ENCODE measurements at places on chromosomes 16 and 17.

DNA sequence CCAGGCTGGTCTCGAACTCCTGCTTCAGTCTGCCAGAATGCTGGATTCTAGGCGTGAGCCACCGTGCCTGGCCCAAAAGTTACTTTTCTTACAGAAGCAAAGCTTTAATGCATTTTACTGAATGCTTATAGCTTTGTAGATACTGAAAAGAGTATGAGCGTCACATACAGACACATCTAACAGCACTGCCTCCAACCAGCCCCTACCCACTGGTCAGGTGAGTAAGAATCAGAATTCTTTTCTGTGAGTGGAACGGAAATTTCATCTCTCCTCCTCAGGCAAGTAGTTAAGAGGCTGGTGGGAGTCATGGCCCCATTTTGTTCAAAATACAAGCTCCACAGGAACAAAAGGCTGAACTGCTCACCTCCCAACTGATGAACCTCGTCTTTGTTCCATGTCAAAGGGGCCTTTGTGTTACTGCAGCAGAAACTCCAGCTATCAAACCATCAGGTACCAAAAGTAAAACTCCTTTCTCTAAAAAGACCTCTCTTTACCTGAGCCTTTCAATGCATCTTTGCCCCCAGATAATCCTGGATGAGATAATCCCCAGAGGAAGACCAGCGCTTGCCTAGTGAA, 92.4 kb upstream of the RPH3AL start:
- no peak for DNase-seq

- no peak for DNase-seq
These were observed 2.3 kb downstream of the VKORC1 start for GRCh38 chr16:31092330-31092729.

DNA sequence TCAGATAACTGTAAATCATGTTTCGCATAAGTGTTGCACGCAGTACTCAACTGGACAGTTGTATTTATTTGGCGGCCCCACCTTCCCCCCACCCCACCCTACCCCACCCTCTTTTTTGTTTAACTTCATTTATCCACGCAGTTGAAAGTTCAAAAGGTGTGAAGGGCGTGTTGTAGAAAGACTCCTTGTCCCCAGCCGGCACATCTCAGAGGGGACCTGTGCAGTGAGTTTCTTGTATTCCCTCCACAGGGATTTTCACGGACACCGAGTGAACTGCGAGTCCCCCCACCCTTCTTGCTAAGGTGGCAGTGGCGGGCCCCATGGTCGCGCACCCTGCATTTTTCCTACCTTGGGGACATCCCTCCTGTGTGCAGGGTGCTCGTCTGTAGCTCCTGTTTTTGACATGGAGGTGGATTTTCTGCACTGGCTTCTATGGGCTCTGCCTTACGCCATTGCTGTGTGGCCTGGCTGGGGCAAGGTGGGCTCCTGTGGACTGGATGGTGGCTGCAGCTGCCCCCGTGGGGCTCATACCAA, 36.2 kb downstream of the ADCY7 start:
- DNase-seq, result no peak

GRCh38 chr17:43176119-43176570, 5.1 kb downstream of the NBR1 start:
- no peak for DNase-seq

- no peak for DNase-seq
These were observed 9.8 kb downstream of the SLC12A3 start for GRCh38 chr16:56874800-56875199.

DNA sequence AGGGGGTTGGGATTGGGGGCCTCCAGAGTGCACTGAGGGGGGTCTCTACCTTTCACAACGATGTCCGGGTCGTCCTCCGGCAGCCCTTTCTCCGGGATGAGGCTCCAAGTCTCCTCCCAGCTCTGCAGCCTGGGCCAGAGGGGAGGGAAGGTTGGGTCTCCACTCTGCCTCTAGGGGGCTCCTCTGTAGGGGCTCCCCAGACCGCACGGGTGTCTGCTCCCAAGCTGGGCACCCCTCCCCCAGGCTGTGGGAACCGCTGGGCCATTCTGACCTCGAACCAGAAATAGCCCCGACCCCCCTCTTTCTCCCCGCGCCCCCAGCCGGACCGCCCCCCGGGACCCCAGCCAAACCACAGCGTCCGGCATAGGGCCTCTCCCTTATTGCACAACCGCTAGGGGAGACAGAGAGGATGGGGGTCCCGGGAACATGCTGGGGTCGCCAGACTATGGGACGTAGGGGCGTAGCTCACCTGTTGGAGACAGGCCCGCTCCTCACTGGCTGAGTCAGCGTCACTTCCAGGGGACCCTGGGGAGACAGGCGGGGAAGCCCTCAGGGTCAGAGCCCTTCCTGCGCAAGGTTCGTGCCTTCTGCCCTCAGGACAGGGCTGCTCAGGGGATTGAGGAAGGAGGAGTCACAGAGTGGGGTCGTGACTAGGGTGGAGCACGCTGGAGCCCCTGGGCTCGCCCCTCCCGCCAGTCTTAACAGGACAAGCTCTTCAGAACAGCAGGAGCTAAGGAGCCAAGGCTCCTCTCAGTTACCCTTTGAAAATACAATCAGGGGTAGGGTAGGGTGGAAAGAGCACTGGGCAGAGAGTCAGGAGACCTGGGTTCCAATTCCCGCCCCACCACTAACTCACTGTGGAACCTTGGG, 2.7 kb downstream of the PLEKHH3 start:
- no peak for DNase-seq

GRCh38 chr16:25608002-25608401, 83.8 kb upstream of the HS3ST4 start:
- no peak for DNase-seq

DNA sequence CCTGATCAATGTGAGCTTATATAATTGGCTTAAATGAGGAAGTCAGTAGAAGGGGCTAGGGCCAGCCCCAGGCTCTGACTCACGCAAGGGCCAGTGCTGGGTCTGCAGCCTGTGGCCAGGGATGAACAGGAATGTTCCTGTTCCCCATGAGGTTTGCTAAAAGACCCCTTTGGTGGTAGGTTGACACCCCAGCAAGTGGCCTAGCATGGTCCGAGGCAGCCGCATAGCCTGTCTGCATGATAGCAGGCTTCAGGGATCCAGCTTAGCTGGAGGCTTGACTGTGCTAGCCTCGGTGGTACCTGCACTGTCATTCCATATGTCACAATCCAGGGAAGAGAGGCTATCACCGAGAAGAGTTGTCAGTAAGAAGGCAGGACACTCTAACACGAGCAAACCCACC, 23.5 kb downstream of the TRIM25 start:
- no peak for DNase-seq

- no peak for DNase-seq
These were observed 7.4 kb upstream of the ARMC7 start for GRCh38 chr17:75102385-75102821.

GRCh38 chr16:17939723-17940122, 396.8 kb downstream of the NPIPA8 start:
- DNase-seq, result no peak

- peak; percentile 17 for DNase-seq
These were observed 2.1 kb downstream of the GSE1 start for GRCh38 chr16:85615014-85615851.

DNA sequence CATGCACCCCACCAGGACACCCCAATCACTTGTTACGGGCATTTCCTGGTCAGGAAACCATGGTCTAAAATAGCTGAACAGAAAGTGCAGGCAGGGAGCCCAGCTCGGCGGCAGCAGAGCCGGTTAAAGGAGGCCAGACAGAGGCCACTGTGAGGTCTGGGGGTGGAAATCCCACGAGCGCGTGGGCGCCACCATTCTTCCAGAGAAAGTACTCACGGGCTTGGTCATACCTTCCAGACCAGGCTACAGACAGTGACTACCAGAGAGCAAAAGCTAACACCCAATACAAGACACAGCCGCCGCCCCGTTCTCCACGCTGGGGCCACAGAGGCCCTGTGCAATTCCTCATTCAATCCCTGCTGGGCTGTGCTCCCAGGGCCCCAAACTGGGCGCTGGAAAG, 11.9 kb downstream of the CEP131 start:
- DNase-seq, result no peak

DNA sequence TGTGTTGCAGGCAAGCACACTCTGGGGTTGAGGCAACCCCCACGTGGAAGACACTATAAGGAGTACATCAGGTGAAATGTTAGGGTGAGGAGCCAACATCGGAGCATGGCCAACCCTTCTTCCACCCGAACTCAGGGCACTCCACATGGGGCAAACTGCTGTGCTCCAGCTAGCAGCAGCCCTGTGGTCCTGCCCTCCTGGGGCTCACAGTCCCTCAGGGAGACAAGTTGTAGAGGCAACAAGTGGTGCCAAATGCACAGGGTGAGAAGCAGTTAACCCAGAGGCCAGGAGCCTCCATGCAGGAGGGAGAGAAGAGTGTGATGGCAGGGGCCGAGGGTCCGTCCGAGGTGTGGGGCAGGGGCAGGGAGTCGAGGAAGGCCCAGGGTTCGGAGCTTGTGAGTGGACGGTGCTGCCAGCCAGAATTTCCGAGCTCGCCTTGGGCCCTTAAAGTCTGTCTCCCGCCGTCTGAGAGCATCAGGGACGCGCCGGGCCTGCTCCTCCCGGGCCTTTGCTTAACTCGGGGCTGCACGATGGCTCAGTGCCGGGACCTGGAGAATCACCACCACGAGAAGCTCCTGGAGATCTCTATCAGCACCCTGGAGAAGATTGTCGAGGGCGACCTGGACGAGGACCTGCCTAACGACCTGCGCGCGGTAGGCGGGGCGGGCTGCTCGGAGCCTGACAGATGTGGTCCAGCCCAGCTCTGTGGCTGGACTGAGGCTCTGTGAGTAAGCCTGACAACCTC, 32.3 kb downstream of the ATPAF2 start:
- DNase-seq, result no peak

DNA sequence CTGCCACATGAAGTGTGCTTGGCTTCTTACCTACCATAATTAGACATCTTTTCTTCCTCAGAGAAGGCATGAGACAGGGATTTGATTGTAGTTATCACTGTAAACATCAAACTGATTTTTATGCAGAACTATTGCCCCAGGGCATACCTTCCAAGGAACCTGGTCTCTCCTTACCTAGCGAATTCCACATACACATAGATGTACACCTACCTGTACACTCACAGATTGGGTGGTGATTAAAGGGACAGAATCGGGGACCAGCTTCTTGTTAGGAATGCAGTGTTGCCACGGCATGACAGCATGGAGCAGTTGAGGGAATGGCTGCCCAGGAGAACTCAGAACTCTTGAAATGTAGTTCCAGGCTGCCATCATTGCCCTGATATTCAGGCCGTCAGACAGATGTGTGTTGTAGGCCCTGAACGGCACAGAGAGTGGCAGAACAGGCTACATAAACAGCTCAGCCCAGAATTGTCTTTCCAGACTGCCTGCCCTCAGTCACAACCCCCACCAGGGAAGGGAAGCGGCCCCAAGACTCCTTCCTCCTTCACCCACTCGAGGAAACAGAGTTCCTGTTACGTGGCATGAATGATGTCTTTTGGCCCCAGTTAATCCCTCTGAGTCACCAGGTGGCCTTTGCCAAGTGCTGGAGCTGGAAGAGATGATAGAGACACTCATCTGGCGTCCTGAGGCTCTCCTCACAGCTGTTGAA, 17.8 kb upstream of the NAGLU start:
- no peak for DNase-seq

GRCh38 chr16:63650550-63650949, 1471.3 kb downstream of the CDH11 start:
- no peak for DNase-seq

DNA sequence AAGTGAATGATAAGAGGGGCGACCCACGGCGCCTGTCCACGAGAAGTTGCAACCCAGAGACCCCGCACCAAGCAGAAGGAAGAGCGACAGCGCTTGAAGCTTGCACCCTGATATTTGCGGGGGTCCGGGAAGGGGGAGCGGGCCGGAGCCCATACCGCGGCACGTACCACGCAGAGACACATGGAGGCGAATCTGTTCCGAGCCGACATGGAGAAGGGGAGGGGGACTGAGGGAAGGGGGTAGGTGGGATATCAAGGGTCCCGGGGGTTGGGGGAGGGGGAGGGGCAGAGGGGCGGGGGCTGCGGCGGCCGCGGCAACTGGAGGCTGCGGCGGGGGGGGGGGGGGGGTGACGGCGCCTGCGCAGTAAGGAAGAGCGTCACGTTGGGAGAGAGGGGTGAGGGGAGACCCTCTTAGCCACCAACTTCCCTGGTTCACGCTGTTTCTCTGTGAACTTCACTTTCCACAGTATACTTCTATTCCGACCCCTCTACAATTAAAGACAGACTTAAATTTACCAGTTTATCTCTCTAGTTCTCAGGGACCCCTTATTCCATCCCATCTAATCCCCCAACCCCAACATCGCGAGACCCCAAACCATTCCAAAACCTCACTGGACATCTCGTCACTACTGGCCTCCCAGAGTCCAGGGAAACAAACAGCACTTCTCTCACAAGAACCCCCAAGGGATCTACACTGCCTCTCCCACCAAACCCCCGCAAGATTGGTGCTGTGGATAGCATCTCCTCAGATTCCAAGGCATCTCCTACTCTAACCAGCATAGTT, 8.0 kb downstream of the DLG4 start:
- no peak for DNase-seq

- no peak for DNase-seq
These were observed 15.0 kb downstream of the GGA3 start for GRCh38 chr17:75246404-75246803.

Measured in activated CD4-positive, alpha-beta T cell treated with anti-CD3 and anti-CD28 coated beads, Interleukin-2, amount 10 ng/mL, durations not matched to agents 7 days and 5 days (primary cell).